ENCODE measurements at places on chromosomes 2 and 18.

- no peak for DNase-seq
These were observed 6.3 kb downstream of the THOC1 start for GRCh38 chr18:261398-262073.

GRCh38 chr2:238569507-238570195, 142.9 kb downstream of the ASB1 start:
- DNase-seq: no peak

DNA sequence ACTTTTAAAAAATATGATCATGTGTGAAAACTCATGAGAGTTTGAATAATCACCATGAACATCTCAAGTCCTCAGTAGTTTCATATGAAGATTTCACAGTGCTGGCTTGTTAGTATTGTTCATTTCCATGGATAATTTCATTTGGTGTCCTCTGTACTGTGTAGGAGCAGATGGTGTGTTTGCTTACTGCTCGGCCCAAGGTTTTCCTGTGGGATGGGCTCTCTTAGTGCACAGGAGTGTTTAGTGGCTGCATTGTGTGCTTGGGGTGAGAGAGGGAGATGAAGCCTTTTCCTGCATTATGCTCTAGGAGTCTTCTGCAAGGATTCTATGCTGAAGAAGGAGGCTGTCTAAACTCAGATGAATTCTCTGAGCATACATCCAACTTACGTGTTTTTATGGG, 270.6 kb downstream of the SOCS6 start:
- no peak for DNase-seq

- no peak for DNase-seq
These were observed 132.5 kb downstream of the CSRNP3 start for GRCh38 chr2:165601928-165602521.

DNA sequence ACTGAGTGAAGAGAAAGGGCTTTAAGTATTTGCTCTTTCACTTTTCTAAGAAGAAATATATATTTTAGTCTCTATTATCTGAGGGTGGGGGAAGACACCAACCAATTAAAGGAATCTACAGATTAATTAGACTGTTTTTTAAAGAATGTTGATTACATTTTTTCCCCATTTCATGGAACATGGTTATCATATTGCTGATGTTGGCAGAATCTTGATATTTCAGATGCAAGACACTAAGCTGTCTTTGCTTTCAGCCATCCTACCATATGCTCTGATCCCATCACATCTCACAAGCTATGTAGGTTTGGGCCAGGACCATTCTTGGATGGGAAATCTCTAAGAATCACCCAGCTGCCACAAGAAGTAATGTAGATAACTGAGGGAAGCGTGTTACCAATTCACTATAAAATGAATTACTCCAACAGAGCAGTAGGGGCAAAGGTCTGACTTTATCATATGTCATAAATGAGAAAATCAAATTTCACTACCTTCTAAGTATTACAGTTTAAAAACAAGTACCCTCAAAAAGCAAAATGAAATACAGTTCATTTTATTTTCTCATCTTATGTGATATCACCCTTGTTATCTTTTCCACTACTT, 6.7 kb upstream of the TBR1 start:
- no peak for DNase-seq

GRCh38 chr2:124426122-124426521, 401.0 kb downstream of the CNTNAP5 start:
- DNase-seq: no peak

DNA sequence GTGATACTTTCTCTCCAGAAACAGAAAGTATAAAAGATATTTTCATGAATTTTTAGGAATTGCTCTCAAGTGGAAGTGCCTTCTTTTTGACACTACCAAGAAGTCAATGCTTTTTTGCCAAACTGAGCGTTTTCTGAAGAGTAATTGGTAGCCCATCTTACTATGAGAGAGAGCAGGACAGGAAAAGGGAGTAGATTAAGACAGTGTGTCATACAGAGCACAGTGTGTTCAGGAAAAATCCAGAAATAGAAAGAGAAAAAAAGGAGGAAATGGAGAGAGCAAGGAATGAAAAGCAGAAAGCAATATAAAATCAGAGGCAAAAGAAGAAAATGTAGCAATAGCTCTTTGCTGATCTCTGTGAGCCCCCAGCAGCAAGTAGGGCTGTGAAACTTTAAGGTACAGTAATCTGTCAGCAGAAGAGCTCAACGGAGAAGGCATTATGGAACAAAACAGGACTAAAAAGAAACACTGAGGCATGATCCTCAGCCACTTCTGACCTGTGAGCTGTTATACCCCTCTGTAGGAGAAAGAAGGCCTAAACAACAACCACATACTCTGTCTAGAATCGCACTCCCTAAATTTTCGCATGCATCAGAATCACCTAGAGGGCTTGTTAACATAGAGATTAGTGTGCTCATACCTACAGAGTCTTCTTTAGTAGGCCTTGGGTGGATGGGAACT, 15.0 kb upstream of the PGAP1 start:
- DNase-seq: no peak

DNA sequence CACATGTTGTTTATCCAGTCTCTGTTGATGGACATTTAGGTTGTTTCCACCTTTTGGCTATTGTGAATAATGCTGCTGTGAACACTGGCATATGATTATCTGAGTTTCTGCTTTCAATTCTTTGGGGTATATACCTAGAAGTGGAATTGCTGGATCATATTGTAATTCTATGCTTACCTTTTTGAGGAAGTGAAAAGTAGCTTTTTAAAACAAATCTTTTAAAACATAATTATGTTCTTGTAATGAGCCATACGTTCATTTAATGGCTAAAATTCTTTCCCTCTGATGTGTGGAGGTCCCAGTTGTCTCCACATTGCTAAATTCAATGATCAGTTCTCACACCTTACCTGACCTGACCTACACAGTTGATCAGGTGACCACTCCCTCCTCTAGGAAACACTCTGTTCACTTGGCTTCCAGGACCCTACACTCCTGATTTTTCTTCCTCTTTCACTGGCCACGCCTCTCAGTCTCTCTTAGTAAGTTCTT, 27.8 kb upstream of the SERTAD2 start:
- DNase-seq: no peak

- DNase-seq: no peak
These were observed 29.5 kb upstream of the CHN1 start for GRCh38 chr2:175034716-175035115.

DNA sequence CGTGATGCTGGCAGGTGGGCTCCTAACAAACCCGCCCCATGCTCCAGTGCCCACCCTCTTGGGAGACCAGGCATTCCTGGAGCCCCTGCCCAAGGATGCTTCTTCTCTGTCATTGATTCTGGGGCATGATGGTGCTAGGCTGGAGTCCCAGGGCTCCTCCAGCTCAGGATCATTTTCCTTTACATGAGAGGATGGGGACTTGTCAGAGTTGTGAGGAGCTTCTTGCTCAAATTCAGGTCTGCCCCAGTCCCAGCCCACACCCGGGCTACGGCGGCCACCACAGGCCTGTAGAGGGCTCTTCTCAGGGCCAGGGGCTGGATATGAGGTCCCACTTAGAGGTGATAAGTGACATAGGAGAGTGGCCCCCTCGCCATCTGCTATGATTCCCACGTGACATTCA, 141.1 kb upstream of the COPS8 start:
- no peak for DNase-seq

- no peak for DNase-seq
These were observed 620.6 kb upstream of the ID2 start for GRCh38 chr2:8061219-8061618.

DNA sequence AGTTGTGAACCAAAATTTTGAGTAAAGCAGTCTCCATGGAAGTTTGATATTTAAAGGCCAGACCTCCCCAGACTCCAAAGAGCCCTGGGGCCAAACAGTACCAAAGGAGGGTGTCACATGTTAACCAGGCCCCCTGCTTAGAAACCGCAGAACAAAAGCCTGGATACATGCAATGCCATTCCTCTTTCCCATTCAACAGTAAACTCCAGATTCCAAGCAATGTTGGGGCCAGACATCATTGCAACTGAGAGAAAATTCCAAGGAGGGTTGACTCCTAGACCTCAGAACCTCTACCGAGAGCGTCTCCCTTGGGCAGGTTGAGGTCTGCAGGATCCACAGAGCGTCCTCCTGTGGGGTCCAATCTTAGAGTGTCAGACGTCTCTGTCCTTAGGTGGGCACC, 404.4 kb upstream of the SYT4 start:
- no peak for DNase-seq

Measured in NCI-H1436 treated with DMSO at 0.1 percent for 48 hours (cell line).